ENCODE measurements at places on chromosomes 7 and 10.

- H3K27ac ChIP-seq = peak overlapping the region; percentile 91
- H3K4me3 ChIP-seq = peak overlapping the region; percentile 63
- H3K27me3 ChIP-seq = no peaks in the 10 kb centered on the region
- DNase-seq = no peak
- H3K36me3 ChIP-seq = no peaks in the 10 kb centered on the region
- peaks cover 28% of the 10 kb centered on the region for H3K4me1 ChIP-seq
Measured at GRCh38 chr7:76392531-76393115, 16.9 kb downstream of the SSC4D start.

- no peak overlapping the region for H3K27ac ChIP-seq
- H3K4me1 ChIP-seq = no peaks in the 10 kb centered on the region
- H3K27me3 ChIP-seq = no peaks in the 10 kb centered on the region
- no peaks in the 10 kb centered on the region for H3K36me3 ChIP-seq
- no peak for DNase-seq
Measured at GRCh38 chr7:27079234-27079975, 16.4 kb downstream of the HOXA1 start.

GRCh38 chr7:152523916-152524315 lies 88.1 kb upstream of the KMT2C start:
- no peak for DNase-seq
- H3K36me3 ChIP-seq = no peaks in the 10 kb centered on the region
- H3K4me1 ChIP-seq = peaks cover 23% of the 10 kb centered on the region
- no peak overlapping the region for H3K27ac ChIP-seq
- no peaks in the 10 kb centered on the region for H3K27me3 ChIP-seq

GRCh38 chr7:121330053-121330833 lies 1.4 kb downstream of the WNT16 start:
- peak overlapping the region; percentile 65 for H3K27ac ChIP-seq
- no peaks in the 10 kb centered on the region for H3K36me3 ChIP-seq
- DNase-seq = no peak
- H3K4me3 ChIP-seq = peak overlapping the region; percentile 46

DNA sequence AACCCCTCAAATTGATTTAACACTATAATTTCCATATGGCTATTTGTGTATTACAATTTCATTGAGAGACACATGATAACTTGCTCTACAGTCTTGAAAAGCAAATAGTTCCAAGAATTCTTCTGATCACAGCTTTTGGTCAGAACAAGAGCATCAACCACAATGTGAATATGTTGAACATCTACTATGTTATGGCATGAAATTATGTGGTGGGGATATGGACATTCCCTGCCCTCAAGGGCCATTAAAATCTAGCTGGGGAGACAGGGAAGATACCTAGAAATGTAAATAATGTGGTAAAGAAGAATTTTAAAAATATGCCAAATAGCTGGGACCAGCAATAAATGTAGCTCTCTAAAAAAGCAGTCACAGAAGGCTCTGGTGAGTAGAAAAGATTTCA lies 262.2 kb downstream of the FZD1 start:
- no peak overlapping the region for H3K27ac ChIP-seq
- H3K36me3 ChIP-seq = no peaks in the 10 kb centered on the region
- H3K4me3 ChIP-seq = no peak overlapping the region
- H3K4me1 ChIP-seq = no peaks in the 10 kb centered on the region

GRCh38 chr7:29557954-29558353 lies 5.7 kb upstream of the PRR15 start:
- no peak overlapping the region for H3K27ac ChIP-seq
- no peak for DNase-seq
- peaks cover 1% of the 10 kb centered on the region for H3K4me1 ChIP-seq
- no peak overlapping the region for H3K4me3 ChIP-seq
- no peaks in the 10 kb centered on the region for H3K36me3 ChIP-seq
- no peaks in the 10 kb centered on the region for H3K27me3 ChIP-seq
